ENCODE measurements at places on chromosomes 7 and 10. TPM values are rescaled to one million over a fixed set of nuclear protein-coding genes. Genes with fewer than 3 reads are reported as not detected.

DNA sequence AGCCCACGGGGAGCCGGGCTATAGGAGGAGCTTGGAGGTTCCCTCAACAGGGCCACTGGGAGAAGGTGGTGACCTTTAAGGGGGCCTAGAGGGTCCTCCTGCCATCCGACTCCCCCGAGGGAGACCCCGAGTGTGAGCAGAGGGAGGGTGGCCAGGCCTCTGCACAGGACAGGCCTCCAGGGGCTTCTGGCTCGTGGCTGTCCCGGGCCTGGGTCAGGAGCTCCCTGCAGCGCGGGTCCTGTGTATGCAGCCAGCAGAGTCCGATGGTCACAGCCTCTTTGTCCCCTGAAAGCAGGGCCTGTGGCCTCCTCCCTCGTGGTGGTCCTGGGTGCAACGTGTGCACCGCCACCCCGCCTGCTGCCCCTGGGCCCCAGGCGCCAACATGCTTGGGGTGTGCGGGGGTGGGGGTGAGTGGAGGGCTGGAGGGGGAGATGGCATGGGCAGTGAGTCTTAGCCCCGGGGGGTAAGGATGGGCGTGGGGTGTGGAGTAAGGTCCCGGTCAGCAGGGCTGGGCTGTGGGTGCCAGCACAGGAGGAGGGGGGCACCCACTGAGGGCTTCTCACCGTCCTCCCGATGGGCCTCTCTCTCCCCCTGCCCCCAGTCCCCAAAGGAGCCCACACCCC is 27.1 kb downstream of the UNCX start:
- no peak for DNase-seq

DNA sequence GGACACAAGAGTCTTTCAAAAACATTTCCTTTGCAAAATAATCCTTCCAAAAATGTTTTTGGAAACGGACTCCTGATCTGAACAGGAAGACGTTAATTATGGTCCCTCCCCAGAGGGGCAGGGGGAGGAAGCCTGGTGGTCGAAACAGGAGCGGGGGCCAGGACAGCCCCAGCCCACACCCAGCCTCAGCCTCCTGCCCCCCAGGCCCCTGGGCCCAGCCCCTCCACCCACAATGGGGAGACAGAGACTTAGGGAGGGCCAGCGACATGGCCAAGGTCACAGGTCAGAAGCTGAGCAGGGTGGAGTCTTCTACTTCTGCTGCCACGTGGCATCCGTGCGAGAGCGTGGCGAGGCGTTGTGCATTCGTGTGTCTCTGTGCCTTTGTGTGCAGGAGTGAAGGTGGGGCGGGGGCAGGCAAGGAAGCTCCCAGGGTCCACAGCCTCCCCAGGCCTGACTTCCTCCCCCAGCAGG is 14.0 kb upstream of the GRIFIN start:
- DNase-seq, result no peak

DNA sequence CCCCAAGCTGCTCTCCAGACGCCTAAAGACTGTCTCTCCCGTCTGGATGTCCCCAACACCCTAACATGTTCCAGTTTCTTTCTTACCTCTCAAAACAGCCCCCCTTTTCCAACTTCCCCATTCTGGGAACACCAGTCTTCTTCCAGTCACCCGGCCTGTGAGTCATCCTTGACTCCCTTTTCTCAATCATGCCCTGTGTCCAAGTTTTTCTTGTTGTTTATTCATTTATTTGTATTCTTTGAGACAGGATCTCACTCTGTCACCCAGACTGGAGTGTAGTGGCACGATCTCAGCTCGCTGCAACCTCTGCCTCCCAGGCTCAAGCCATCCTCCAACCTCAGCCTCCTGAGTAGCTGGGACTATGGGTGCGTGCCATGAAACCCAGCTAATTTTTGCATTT is 15.6 kb downstream of the SNX10 start:
- DNase-seq, result peak; percentile 1

- no peak for DNase-seq
These were observed 26.6 kb upstream of the PLA2G12B start for GRCh38 chr10:72981028-72981881.

OR6V1 gene
- not detected for total RNA-seq
